ENCODE measurements at places on chromosomes 2 and 18. TPM values are rescaled to one million over a fixed set of nuclear protein-coding genes. Genes with fewer than 3 reads are reported as not detected.

The CENPA gene
- total RNA-seq = 16.0 TPM

The MEIS1 gene
- 15.8 TPM for total RNA-seq

The COL4A3 gene
- total RNA-seq = under 0.01 TPM

The UGT1A8 gene
- total RNA-seq = not detected

The RBFA gene
- 38.5 TPM for total RNA-seq

The HDAC4 gene
- total RNA-seq = 22.8 TPM

The SERPINB13 gene
- not detected for total RNA-seq

The IFIH1 gene
- 4.0 TPM for total RNA-seq

The RBM44 gene
- 0.37 TPM for total RNA-seq

The CYP1B1 gene
- total RNA-seq = 145 TPM

The ONECUT2 gene
- total RNA-seq = under 0.01 TPM

The DES gene
- total RNA-seq = 0.73 TPM

The TDRD15 gene
- not detected for total RNA-seq

The EN1 gene
- 6.6 TPM for total RNA-seq

The ITM2C gene
- total RNA-seq = 18.4 TPM

The INO80C gene
- total RNA-seq = 5.5 TPM

The HOXD8 gene
- total RNA-seq = 10.0 TPM

The PARD6G gene
- 0.59 TPM for total RNA-seq

The TNP1 gene
- not detected for total RNA-seq

The STON1 gene
- 7.4 TPM for total RNA-seq

The SLC9A2 gene
- under 0.01 TPM for total RNA-seq

The TTN gene
- total RNA-seq = 2.7 TPM

The DRC1 gene
- total RNA-seq = not detected

The PARD3B gene
- total RNA-seq = 6.8 TPM

The ADRA2B gene
- not detected for total RNA-seq

The TXNDC2 gene
- under 0.01 TPM for total RNA-seq

The TMEM247 gene
- not detected for total RNA-seq

The OTOF gene
- under 0.01 TPM for total RNA-seq

The STK39 gene
- total RNA-seq = 14.7 TPM

The NYAP2 gene
- total RNA-seq = not detected

The RGPD8 gene
- total RNA-seq = 3.7 TPM

The FABP1 gene
- total RNA-seq = not detected

The SLC8A1 gene
- total RNA-seq = 2.6 TPM

Measured in subcutaneous preadipocyte (primary cell).